ENCODE measurements at places on chromosomes 7 and 10.

DNA sequence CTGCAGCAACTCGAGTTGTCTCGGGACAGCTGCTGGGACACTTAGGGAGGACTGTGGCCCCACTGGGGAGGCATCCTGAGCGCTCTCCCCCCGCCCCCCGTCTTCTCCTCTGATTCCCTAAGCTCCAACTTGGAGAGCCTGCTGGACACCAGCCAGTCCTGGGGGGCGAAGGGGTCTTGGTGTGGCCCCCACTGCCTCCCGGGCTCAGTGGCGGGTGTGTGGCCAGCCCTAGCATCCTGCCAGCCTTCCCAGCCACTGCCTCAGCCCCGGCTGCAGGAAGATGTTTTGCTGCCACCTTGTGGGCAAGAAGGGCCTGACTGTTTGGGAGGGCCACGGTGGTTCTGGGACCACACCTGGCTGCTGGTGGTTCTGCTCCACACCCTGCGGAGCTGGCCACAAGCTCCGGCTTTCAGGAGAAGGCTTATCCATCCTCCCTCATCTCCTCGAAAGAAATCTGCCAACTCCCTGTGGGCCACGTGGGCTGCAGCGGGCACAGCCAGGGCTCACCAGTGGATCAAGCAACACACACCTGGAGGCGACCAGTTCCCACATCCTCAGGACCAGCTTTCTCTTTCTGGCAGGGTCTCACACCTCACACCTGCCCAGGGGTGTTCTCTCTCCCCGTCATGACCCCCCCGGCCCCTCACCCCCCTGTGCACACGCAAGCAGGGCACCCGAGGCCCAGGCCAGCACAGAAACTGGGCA lies 24.8 kb downstream of the AGAP3 start:
- peak; percentile 77 for DNase-seq

DNA sequence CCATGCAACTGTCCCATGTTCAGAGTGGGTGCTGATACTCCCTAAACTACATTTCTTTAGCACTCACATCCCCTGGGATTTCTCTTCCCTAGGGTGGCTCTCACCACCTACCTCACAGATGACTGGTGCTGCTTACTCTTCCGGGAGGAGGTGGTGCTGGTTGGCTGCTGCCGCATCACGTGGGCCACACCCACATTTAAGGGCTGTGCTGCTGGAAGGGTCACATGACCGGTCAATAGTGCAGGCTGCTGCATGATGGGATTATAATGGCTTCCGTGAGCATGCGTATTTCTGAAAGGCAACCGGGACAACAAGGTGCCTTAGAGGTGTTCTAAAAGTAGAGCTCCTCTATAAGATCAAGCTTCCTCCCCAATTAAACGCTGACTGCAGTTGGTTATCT lies 76.8 kb downstream of the CLEC2L start:
- DNase-seq, result no peak

- no peak for DNase-seq
Measured at GRCh38 chr10:4701016-4701415, 125.0 kb upstream of the AKR1E2 start.

DNA sequence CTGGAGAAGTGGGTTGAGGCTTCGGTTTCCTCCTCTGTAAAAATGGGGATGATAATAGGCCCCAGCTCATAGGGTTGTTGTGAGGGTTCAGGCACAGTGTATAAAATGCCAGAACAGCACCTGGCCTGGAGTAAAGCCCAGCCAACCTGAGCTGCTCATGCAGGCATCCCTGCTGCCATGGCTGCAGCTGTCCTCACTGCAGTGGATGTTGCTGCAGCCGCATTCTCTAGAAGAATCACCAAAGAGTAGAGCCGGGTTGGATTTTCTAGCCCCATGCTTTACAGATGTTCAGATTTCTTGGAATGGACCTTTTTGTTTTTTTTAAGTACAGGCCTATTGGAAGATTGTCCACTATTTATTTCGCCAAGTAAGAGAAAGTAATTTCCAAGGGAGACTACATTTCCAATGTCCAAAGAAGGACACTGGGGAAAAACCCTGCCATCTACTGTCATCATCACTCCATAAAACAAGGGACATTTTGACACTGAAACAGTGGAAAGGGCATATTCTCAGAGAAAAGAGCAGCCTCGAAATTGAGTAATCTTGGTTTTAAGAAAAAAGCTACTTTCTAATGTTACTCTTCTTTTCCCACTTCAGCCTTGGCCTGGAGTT lies 147.5 kb upstream of the TCF7L2 start:
- no peak for DNase-seq

DNA sequence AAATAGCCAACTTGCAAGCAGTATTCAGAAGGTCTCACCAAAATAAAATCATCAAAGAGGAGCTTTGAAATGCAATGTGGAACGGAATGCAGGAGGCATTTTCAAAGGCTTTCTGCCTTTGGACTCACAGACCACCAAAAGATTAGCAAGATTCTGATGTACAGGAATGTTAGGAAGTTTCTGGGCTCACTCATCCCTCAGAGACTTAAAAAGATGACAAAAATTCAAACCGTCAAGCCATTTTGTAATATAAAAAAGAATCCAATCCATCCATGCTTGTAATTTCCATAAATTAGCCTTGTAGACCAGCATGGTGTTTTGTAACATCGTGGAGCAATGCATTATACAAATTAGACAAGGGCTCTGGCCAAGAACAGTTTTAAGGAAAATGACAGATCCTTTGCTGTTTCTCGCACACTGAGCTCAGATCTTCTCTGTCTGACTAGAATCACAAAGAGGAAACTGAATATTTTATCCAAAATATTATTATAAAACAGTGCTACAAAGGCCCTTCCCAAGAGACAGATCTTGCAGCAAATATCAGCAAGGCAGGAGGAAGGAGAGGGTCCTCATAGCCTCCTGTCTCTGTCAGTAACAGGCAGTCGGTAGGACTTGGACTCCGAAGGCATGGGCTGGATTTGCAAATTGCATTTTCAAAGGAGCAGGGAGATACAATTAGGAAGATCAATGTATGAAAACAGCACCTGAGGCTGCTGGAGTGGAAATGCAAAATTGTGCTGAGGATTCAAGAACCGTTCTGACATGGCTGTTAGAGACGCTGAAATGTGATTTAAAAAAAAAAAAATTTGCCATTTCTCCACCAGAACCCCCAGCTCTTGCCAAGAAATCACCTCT lies 57.4 kb upstream of the NRP1 start:
- DNase-seq, result no peak

GRCh38 chr10:61472090-61472674 lies 19.0 kb upstream of the TMEM26 start:
- DNase-seq, result no peak

DNA sequence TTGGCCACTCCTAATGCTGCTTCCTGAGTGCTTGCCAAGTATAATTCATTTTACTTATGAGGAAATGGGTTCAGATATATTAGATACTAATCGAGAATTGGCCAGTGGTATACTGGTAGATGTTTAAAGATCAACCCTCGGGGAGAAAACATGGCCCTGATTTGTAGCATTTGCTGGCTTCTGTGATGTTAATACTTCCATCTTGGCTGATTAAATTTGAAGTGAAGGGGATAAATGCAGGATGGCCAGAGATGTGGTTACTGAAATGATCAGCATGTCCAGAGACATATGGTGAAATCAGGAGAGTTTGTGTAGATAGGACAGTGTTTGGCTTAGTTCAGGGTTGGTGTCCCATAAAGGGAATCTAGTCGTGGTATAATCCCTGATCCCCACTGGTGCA lies 11.2 kb downstream of the UBE2D4 start:
- DNase-seq, result no peak
